NCI-H1694 (cell line): ENCODE measurements at places on chromosomes 5 and 9.

DNA sequence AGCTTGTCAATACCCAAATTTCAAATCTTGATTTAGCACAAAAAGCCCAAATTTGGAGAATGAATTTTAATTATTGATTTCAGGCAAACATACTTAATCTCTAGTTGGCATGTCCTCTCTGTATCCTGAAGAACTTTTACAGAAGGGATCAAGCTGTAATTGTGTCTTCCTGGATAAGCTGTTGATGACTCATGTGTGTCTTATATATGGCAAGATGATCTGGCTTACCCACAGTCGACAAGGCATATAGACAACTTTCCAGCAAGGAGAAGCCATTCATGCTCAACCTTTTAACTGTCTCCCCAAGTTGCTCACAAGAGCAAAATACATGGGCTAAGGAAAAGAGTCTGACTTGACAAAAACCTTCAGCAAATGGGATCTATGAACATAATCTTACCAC, 112.5 kb upstream of the SLCO6A1 start:
- DNase-seq: no peak

DNA sequence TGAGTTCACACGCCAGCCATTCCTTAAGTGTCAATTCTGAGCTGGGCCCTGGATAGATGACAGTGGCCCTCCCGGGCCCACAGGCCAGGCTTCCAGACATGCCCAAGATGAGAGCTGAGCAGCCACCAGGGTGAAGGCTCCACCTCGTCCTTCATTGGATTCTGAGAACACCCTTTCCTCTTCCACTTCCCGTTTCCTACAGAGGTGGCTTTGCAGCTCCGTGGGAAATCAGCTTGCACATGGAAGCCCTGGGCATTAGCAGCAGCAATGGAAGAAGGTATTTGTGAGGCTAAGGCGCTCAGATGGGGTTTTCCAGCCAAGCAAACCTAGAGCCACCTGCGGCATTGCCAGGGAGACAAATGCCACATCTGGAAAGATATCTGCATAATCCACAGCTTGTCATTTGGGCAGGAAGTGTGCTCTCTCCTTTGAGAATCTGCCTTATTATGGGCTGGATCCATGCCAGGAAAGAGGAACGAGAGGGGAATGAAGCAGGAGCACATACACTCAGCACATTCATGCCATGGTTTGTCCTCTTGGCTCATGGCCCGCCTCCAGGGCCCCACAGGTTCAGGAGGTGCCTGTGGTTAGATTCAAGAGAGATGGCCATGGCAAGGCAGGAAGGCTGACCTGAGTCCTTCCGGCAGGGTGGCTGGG, 34.1 kb downstream of the CFAP77 start:
- no peak for DNase-seq

GRCh38 chr5:143041461-143041860, 271.3 kb downstream of the ARHGAP26 start:
- DNase-seq: peak; percentile 85

DNA sequence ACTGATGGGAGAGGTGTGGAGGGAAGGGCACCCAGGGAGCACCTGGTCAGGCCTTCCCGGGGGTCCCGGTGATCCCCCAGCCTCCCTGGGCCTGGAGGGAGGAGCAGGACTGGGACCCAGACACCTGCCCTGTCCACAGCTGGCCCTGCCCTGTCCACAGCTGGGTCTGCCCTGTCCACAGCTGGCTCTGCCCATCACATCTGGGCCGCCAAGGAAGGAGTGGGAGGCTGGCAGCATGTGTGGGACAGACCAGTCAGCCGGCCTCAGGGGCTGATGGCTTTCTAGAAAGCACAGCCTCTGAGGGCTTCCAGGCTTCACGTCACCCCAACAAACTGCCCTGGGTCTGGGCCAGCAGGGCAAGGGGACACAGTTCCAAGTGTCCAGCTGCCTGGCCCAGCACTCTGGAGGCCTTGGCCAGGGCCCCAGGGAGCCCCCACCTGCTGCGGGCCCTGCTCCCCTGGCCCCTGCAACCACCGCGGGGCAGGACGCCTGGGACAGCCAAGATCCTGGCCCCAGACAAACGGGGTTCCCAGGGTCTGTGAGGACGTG, 12.2 kb downstream of the DNLZ start:
- no peak for DNase-seq

DNA sequence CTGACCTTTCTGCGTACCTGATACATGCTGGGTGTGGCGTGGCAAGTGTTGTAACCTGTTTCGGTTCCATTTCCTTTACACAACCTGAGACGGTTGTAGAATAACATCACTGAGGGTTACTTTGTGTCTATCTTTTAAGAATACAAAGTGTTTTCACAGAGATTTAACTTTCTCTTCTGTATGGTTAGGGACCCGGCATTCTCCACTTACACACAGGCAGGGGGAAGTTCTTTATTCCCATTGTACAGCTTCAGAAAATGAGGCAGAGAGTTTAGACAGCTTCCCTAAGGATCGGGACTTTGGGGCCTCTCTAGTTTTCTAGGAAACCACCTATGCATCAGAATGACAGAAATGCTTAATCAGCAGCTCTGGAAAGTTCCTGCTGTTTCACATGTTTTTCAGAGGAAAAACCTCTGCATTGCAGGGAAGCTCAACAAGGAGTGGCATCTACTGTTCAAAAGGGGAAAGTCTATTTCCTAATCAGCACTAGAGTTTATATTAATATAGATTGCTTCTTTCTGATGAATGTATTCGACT, 41.3 kb downstream of the CAST start:
- no peak for DNase-seq

GRCh38 chr9:16335788-16336580, 534.5 kb downstream of the BNC2 start:
- no peak for DNase-seq

GRCh38 chr5:174301848-174302625, 256.5 kb downstream of the NSG2 start:
- no peak for DNase-seq

DNA sequence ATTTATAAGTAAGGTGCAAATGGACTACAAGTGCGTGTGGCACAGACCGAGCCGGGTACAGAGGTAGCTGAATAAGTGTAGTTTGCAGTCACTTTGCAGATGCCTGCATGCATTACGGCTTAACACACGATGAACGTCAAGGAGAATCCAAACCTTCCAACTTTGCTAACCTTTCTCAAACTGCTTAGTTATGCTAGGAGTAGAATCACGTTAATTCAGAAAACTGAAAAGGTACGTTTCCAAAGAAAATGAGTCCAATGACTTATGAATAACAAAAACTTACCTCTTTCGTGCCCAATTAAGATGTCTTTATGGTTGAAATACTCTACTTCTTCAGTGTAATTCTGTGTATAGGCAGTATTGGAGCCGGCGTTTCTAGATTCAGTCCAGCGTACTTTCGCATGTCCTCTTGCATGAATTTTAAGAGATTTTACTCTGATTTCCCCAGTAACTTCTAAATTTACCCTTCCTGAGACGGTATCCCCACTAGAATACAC, 539 bp downstream of the ARRDC3 start:
- DNase-seq: peak; percentile 41

- no peak for DNase-seq
Observed at GRCh38 chr9:134305533-134305932, 20.7 kb upstream of the RXRA start.

DNA sequence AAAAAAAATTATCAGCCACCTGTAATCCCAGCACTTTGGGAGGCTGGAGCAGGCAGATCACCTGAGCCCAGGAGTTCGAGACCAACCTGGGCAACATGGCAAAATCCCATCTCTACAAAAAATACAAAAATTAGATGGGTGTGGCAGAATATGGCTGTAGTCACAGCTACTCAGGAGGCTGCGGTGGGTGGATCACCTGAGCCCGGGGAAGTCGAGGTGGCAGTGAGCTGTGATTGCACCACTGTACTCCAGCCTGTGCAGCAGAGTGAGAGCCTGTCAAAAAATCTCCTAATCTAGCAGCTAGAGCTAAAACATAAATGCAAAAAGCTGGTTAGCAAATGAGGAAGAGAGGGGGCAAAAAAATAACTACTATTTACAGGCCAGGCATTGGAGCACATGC, 12.0 kb downstream of the PSMB7 start:
- no peak for DNase-seq

- no peak for DNase-seq
Observed at GRCh38 chr9:6889868-6890267, 132.1 kb downstream of the KDM4C start.

- no peak for DNase-seq
Observed at GRCh38 chr9:81373294-81373693, 316.1 kb downstream of the TLE1 start.

- no peak for DNase-seq
Observed at GRCh38 chr5:149238540-149238939, 33.1 kb upstream of the AFAP1L1 start.

GRCh38 chr9:124278054-124278540, 20.3 kb downstream of the NEK6 start:
- DNase-seq: no peak

GRCh38 chr5:58505971-58506640, 14.9 kb downstream of the GAPT start:
- no peak for DNase-seq

DNA sequence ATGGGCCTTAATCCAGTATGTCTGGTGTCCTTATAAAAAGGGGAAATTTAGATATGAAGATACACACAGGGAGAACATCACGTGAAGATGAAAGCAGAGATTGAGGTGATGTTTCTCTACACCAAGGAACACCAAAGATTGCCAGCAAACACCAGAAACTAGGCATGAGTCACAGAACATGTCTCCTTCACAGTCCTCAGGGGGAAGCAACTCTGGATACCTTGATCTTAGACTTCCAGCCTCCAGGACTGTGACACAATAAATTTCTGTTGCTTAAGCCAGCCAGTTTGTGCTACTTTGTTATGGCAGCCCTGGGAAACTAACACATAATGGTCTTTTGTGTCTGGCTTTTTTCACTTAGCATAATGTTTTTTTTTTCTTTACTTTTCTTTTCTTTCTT, 41.2 kb upstream of the STRBP start:
- no peak for DNase-seq

DNA sequence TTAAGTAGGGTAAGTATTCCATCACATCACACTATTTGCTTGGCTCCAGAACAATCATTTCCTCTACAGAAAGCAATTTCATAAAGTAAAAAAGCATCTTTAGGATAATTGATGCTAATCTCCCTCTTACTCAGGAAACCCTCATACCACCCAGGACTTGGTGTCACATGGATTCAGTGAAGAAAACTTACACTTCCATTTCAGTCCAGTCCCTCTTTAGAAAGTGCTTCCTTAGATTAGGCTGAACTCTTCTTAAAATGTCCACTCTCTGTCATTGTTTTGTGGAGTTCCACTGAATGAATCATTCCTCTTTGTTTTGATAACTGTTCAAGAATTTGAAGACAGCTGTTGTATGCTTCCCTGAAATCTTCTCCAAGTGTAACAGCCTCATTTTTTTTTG, 144.0 kb upstream of the ZNF462 start:
- no peak for DNase-seq

GRCh38 chr5:67195406-67196275, 958 bp downstream of the CD180 start:
- no peak for DNase-seq

DNA sequence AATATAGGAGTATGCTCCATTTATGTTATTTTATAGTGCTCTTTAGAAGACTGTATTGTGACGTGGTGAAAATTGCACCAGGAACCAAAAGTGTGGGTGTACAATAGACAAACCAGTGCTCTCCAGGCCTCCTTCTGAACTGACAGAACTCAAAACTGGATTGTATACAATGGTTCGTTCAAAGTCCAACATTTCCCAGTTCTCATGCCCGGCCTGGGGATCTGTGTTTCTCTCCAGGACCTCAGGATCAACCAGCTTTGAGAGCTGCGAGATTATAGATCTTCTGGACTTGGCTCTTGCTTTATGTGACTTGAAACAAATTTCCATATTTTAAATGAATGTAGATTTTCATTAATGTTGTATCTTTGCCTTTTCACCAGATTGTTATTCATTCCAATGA, 60.8 kb upstream of the CER1 start:
- DNase-seq: no peak

GRCh38 chr9:124399323-124399967, 15.8 kb downstream of the PSMB7 start:
- DNase-seq: no peak

DNA sequence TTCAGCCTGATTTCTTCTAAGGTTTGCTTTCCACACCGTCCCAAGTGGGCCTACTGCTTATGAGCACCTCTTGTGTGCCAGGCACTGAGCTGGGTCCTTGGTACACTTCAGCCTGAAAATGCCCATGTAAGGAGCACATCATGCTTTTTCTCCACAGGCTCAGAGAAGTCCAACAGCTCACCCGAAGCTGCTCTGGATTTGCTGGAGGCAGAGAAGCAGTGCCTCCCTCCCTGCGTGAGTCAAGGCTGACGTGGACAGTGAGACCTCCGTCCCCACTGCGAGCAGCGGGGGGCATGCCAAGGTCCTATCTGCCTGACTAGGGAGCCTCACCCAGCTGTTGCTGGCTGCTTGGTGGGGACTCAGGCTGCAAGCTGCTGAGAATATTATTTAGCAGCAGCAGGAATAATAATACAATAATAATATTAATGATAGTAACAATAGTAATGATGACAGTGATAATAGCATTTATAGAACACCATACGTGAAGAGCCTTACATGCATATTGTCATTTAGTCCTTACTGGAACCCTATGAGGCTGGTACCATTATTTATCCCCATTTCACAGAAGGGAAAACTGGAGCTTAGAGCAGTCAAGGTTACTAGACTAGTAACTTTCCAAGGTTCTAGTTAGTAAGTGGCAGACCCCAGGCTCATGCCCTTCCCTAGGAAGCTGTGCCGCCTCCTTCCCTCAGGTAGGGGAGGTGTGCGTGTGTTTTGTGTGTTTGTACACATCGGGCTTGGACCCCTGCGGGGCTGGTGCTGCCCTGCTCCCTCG, 194.8 kb downstream of the HSPA4 start:
- no peak for DNase-seq

- no peak for DNase-seq
Observed at GRCh38 chr9:129323376-129323998, 145.4 kb upstream of the IER5L start.

GRCh38 chr5:132779961-132780360, 2.9 kb upstream of the SEPTIN8 start:
- no peak for DNase-seq
